ENCODE measurements at places on chromosomes 5 and 9.

DNA sequence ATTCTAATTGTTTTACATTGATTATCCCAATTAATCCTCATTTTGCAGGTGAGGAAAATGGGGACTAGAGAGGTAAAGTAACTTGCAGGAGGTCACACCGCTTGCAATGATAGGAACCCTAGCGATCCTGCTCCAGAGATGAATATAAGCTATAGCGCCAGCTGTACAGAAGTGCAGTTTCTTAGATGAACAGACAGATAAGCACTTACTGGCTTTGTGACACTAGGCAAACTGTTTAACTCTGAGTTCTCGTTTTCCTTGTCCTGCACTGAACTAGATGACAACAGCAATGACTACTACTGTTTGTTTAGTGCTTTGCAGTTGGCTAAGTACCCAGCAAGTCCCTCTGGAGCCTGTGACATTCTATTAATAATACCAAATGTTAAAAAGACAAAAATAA, 11.1 kb downstream of the LHX6 start:
- no peak for DNase-seq

GRCh38 chr5:97124335-97124734, 18.1 kb downstream of the LIX1 start:
- DNase-seq = no peak

DNA sequence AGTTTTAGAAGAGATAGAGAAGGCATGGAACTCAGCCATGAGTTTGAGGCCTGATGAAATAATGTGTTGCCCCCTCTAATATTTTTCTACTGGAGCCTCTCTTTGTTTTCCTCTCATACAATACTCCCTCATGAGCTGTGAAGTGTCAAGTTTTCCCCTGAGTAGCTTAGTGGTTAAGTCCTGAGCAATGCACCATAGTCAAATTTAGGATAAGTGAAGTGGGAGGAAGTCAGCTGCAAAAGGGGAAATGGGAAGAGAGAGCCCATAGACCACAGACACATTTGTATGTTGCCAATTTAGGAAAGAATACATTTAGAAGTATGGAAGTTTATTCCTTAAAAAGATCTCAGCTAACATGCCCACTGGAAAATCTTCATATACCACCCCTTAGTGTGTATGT, 171.5 kb upstream of the NREP start:
- DNase-seq = no peak

DNA sequence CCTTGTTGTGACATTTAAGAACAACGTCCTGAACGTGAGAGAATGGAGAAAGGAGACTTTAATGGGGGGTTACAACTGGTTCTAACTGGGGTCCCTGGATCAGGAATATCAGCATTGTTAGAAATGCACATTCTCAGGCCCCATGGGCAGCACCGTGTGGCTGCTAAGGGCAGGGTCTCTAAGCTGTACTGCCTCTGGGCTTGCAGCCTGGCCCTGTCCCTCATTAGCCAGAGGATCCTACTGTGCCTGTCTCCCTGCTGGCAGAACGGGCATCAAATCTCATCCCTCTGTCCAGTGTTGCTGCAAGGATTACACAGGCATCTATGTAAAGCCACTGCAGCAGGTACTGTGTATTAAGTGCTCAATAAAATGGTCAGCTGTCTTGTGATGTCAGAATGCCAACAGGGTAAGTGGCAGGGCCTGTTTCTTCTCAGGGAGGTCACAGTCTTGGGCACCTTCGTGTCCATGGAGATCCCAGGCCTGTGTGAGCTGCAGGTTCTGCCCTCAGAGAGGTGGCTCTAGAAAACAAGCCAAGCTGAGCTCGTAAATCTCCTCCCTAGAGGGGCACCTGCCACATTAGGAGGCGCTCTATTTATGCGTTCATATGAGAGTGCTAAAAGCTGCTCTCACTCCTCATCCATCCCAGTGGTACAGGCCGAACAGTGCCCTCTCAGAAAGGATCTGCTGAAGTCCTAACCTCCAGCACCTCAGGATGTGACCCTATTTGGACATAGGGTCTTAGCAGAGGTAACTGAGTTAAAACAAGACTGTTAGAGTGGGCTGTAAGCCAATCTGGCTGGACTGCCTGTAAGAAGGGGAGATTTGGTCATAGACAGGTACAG, 210.5 kb downstream of the GADD45G start:
- no peak for DNase-seq

GRCh38 chr5:99600952-99601351, 672.1 kb upstream of the CHD1 start:
- DNase-seq = no peak

GRCh38 chr9:112065806-112066606, 109.1 kb downstream of the SUSD1 start:
- DNase-seq = no peak

DNA sequence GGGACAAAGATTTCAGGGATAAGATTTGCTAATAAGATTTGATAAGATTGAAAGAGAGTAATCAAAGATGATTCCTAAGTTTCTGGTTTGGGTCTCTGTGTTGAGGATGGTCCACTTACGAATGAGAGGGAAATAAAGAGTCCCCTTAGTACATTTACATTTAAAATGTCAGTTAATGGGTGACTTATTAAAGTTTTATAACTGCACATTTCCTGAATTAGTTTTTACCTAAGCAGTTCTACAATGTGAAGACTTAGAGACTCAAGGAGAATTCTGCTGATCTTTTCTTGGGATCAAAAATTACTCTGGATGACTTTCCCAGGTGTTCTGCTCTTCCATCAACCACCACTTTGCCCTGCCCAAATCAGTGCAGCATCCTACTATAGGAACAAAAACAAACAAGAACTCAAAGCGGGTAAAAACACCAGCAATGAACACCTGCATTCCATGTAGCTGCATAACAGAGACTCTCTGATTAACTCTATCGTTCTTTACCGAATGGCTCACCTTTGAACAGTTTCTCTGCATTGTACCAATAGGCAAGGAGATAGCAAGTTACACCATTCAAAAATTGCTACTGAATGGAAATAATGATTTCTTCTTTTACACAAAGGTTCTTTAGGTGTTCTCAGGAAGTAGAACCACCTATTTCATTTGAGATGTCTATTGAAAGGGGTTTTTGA, 65.3 kb downstream of the PRLR start:
- DNase-seq = no peak

DNA sequence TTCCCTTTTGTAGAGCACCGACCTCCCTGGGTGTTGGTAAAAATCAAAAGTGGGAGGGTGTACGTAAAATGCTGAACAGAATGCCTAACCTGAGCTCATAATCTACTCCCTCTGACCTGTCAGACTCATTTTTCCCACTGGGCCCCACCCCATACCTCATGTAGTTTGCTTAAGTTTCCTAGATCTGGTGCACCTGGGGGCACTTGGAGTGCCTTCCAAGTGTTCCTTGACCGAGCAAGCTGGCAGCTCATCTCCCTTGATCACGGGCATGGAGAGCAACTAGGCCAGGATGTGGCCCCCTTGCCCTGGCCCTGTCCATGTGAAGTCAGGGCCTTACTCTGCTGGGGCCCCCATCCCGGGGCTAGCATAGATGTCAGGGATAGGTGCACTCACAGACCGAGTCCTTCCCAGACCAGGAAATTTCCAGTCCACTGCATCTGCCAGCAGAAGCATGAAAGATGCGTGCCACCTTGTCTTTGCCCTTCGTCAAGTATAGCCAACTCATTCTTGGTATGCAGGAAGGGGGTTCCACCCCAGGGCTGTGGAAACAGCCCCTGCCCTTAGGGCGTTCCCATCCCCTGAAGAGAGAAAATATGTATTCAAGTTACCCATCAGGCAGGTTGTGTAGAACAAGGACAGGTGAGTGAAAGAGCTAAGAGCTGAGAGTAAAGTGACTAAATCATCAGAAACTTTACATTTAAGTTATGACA, 41.9 kb downstream of the SLC22A5 start:
- DNase-seq = no peak

GRCh38 chr5:99176186-99176585, 247.4 kb upstream of the CHD1 start:
- DNase-seq = no peak

DNA sequence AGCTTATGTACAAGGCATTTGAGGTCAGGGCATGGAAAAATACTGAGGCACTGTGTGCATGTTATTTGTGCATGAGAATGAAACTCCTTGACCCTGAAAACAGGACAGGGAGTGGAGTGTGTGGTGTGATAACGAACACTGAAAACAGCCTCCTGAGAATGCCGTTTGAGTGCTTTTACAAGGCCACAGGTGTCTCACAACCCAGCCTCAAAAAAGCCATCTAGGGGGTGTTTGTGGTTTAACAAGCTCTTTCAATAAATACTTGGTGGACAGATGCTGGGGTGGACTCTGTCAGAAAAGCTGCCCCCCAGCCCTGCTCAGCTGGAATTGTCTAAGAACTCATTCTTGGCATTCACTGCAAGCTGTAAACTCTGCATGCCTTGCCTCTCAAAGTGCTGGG, 94.0 kb upstream of the SLC25A48 start:
- DNase-seq = no peak

DNA sequence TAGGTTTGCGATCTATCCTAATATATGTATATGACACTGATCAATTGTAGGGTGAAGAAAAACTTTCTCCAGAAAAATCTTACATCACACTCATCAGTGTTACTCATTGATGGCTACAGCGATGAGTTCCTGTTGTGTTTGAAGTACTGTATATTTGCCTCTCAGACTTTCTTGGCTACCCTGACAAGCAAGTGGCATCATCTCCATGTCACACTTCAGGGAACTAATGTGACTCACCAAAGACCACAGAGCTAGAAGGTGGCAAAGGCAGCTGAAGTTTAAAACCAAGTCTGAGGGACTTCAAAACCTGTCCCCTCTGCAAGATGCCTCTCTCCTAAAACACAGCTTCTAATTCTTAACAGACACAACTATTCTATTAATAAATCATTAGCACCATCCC, 451.4 kb downstream of the CTNND2 start:
- no peak for DNase-seq

DNA sequence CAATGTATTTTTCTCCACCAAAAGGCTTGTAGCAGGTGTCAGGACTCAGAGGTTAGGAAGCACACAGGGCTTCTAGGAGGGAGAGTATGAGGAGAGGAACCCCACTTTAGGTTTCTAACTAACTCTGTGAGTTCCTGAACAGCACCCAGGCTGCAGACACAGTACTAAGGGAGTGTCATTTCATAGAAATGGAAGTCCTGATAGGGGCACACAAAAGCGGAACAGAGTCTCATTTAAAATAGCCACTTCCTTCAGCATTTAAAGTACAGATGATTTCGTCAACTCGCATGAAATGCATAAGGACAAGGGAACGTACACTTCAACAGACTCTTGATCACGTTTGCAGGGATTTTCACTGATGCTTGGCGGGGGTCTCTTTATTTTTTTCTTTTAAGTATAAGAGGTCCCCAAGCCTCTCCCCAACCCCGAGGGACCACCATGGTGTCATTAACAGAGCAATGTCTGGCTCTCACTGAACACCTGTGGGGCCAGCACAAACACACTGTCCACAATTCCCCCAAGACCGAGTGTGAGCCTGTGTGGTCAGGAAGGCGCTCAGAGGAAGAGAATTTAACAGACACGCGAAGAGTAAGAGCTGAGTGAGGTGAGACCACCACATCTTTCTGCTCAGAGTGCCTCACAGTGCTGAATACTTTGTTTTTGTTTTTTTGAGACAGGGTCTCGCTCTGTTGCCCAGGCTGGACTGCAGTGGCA, 82.3 kb downstream of the SECISBP2 start:
- DNase-seq = no peak

DNA sequence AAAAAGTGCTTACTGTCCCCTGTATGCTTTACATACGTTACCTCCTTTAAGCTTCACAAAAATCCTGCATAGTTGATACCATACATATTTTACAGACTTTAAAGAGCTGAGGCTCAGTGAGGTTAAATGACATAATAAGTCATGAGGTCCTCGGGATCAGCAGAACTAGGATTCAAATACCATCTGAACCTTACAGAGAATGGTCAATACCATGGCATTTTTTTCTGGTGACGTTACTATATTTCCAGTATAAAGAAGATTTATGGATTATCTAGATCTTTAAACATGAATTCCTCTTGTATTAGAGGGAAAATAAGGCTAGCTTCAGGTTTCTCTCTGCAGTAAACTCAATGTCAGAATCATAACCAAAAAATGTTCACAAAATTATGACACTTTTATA, 153.7 kb upstream of the GPR151 start:
- DNase-seq = no peak

GRCh38 chr5:55370291-55370925, 62.6 kb downstream of the MTREX start:
- DNase-seq = no peak

GRCh38 chr5:1865948-1866347, 16.8 kb downstream of the IRX4 start:
- DNase-seq = no peak

- DNase-seq = no peak
These were observed 287.0 kb upstream of the TMEM161B start for GRCh38 chr5:88555674-88556073.

DNA sequence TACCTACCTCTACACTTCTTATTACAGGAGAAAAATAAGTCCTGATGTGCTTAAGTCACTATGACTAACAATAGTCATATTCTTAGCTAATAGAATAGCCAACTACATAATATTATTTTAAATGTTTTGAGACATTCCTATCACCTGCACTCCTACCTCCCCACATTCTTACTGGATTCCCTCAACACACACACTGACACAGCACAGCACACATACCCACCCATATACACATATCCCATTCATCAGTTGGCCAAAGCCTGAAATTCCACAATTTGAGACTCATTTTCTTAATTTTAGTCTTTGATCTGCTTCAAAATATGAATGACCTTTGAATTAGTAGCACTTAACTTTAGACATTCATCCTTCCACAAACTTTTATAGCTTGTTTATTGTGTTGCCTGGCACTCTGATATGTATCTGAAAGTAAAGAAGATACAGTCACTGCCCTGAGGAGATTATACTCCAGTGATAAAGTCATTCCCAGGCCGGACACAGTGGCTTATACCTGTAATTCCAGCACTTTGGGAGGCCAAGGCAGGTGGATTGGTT, 168.3 kb upstream of the RASA1 start:
- DNase-seq = no peak

- DNase-seq = no peak
These were observed 136.4 kb upstream of the PCSK5 start for GRCh38 chr9:75754080-75754479.

DNA sequence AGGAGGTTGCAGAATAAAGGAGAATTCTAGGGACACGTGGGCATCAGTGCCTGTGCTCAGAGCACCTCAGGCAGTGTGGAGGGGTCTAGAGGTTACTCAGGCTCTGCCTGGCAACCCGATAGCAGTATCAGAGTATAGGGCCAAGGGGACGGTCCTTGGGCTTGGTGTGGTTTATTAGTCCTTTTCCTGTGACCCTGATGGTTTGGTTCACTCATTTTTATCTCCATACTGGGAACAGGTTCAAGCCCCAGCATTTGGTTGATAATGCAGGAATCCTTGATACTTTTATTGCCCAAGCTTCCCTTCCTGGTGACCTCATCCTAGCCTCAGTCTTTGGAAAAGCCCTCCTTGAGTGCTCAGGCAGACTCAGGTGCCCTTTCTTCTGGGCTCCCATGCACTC, 35.5 kb downstream of the FXN start:
- DNase-seq = no peak

GRCh38 chr9:100083448-100084127, 15.2 kb downstream of the ERP44 start:
- no peak for DNase-seq

- DNase-seq = no peak
These were observed 25.8 kb upstream of the CARNMT1 start for GRCh38 chr9:75053869-75054268.

- DNase-seq = no peak
These were observed 32.1 kb downstream of the FOXI1 start for GRCh38 chr5:170137694-170138214.

GRCh38 chr5:146765089-146765832, 113.3 kb downstream of the PPP2R2B start:
- DNase-seq = no peak
